ENCODE measurements at places on chromosomes 13 and 19.

DNA sequence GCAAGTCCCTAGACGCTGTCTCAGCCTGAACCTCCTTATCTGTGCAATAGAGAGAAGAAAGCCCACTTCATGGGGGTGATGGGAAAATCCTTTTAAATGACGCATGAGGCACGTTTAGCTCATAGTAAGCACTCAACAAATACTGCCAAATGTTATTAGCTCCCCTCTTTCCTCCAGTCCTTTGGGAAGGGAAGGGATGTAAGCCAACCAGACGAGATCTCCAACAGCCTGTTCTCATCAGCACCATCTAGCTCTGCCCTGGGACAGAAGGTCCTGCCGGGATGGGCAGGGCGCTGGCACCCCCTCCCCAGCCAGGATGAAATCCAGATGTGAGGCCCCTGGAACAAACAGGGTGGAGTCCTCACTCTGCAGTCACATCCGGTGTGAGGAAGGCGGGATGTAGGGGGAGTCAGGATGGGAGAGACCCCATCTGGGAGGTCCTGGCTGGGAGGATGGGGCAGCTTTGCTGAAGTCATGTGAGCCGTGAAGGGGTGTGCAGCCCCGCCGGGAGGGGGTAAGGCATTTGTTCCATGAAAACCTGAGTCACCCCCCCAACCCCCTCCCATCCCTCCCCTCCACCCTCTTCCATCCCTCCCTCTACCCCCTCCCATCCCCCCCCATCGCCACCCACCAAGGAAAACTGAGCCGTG lies 4.6 kb downstream of the S1PR2 start:
- DNase-seq, result no peak

DNA sequence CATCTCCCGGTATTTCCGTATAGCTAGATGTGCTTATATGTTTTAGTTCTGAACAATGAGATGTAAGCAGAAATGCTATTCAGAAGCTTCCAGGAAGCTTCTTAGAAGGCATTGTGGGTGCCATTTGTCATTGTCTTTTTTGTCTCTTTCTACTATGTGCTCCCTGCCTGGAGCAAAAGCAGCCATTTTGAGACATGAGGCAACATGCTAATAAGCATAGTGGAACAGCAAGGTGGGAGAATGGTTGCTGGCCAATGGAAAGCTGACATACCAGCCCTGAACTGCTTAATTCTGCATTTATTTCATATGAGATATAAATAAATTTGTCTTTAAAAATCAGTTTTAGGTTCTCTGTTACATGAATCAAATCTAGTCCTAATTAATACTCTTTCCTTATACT lies 299.7 kb downstream of the LMO7 start:
- no peak for DNase-seq

GRCh38 chr13:72740015-72740414 lies 12.3 kb downstream of the BORA start:
- DNase-seq, result no peak

GRCh38 chr13:80400865-80401426 lies 60.0 kb upstream of the SPRY2 start:
- DNase-seq, result no peak

- peak; percentile 44 for DNase-seq
These were observed 685 bp downstream of the TCF3 start for GRCh38 chr19:1651568-1652291.

DNA sequence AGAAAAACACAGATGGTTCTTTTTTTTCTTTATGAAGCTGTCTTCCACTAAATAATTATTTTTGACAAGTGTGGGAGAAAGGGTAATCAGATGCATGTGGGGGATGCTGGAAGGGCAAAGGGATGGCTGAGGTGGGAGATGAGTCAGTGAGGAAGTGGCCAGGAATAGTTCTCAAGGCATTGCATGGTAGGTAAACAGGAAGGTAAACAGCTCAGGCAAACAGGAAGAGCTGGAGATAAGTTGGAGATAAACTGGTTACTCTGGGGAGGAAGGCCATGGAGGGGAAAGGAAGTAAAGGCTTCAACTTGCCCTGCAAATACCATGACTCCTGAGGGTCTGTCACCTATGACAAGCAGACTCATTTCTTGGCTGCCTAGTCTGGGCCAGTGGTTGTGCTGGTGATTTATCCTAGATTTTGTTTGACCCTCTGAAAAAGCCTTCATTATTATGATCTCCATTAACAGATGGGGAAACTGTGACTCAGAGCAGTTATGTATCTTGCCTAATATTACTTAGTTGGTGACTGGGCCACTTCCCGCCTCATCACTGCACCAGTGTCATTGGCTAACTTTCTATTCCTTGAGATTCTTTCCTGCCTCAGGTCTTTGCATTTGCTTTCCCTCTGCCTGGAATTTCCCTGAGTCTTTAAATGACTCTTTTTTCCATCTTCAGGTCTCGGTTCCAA lies 17.1 kb downstream of the ACTL9 start:
- no peak for DNase-seq

DNA sequence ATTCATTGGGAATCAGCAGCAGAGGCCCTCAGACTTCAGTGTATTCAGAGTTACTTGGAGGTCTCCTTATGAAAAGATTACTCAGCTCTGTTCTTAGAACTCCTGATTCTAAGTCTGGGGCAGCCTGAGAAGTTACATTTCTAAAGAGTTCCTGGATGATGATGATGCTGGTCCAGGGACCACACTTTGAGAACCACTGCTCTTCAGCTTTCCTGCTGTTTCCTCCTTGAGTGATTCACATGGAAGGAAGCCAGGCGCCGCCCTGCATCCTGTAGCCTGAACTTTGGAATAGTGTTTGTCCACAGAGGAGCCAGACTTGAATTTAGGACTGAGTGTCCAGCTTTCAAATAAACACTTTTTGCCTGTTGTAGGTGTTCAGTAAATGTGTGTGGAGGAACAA lies 2.9 kb downstream of the CEBPG start:
- DNase-seq, result no peak

GRCh38 chr13:20270163-20270865 lies 38.2 kb upstream of the GJB6 start:
- DNase-seq, result no peak

- no peak for DNase-seq
These were observed 19.1 kb downstream of the TEX29 start for GRCh38 chr13:111339366-111340143.

- DNase-seq, result no peak
These were observed 12.6 kb upstream of the AXL start for GRCh38 chr19:41206456-41206855.

DNA sequence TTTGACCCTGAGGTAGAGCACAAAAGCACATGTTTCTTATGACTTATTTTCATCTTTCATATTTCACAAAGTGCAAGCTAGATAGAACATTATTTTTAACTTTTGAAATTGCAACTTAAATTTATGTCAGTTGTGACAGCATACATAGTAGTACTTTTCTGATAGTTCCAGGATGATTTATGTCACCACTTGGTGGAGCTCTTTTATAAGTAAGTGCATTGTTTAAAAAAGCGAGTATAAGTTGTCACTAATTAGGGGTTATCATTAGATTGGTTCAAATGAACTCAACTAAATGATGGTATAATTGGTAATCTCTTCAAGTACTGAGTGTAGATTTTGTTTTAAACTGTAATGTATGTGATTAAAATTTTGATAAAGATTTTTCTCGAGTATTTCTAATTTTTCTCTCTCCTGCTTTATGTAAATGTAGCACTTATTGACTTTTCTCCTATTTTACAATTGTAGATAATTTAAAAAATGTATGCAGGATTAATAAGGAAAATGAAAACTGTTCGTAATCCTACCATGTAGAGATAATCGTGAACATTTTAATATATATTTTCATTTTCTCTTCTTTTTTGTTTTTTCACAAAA lies 31.1 kb downstream of the RB1 start:
- peak; percentile 69 for DNase-seq

- peak; percentile 19 for DNase-seq
These were observed 21.6 kb downstream of the VASP start for GRCh38 chr19:45528744-45529419.

- no peak for DNase-seq
These were observed 19.5 kb downstream of the CAPS start for GRCh38 chr19:5933391-5934068.

DNA sequence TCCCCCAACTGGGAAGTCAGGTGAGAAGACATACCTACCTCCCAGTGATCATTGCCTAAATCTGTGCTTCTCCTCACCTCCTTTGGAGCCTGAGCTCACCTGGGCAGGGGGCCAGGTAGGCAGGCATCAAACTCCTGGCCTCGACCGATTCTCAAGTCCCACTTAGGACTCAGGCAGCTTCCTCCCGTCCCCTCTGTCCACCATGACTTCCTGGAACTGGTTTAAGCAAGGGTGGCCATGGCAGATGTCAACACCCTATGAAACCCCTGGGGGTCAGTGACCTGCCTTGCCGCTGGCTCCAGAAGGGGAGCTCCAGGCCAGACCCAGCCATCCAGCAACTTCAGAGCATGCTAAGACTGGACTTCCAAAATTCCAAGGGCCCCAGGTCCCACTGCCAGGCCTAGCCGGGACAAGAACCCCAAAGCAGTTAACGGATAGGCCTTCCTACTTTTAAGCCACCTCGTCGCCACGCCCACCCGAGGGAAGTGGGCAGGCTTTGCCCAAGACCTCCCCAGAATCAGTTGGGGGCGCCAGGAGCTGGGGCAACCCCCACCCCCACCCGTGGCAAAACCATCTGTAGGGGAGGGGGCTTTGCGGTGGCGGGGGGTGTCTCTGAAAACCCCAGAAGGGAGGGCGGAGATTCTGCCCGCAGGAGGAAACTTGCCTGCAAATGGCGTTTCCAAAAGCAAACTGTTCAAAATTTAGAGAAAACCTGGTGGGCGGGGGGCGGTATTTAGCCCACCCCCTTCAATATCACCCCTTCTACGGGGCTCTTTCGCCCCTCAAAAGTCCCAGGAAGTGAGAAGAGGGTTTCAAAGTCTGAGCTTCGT lies 657 bp downstream of the PLIN3 start:
- DNase-seq, result peak; percentile 62

- DNase-seq, result no peak
These were observed 235.5 kb downstream of the PCDH9 start for GRCh38 chr13:66994517-66995202.

- DNase-seq, result no peak
These were observed 17.9 kb downstream of the MLLT1 start for GRCh38 chr19:6261883-6262282.

- DNase-seq, result no peak
These were observed 48.6 kb upstream of the ARHGEF7 start for GRCh38 chr13:111066544-111066943.

GRCh38 chr19:567296-567900 lies 5.0 kb upstream of the BSG start:
- no peak for DNase-seq

DNA sequence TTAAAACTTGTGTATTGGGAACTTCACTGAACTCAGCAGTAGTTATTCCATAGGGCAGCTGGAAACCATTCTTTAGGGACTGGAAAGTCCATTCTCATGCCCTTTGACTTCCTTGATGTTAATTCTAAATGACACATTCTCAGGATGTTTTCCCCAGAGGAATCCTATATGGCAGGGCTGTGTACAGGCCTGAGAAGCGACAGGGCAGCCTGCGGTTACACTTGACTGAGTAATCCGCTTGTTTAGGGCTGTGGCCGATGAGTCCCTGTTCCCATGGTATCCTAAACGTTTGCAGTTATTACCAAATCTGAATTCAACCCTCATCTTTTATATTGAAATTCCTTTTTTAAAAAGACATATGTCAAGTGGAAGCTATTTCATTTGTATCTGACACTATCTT lies 83.5 kb downstream of the COL4A2 start:
- DNase-seq, result no peak

- DNase-seq, result no peak
These were observed 165.1 kb downstream of the PDS5B start for GRCh38 chr13:32751340-32751739.

DNA sequence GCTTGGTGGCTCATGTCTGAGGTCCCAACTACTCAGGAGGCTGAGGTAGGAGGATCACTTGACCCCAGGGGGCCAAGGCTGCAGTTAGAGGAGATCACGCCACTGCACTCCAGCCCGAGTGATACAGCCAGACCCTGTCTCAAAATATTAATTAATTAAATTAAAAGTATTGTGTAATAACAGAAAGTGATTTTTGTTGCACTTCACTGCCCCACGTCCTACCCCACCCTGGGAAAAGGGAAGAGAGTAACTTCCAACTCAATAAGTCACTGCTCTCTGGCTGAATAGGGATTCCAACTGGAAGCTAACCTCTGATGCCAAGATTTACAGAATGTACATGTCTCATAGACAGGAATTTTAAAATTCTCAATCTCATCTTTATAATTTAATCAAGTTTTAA lies 47.2 kb downstream of the ZNF611 start:
- DNase-seq, result no peak

DNA sequence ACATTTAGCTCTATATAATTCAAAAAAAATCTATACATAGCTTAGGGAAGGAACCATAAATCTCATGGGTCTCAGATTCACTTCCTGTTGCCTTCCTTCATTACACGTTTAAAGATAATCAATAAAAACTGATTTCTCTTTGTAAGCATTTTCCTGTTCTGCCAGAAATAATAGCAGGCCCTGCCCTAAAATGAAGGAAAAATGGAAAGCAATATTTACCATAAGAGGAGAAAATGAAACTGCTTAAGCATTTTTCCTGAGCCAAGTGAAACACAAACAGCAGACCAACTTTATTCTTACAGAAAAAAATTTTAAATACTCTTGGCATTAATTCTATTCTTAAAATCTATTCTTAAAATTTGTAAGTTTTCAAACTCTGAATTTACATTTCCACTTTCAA lies 4.0 kb downstream of the LHFPL6 start:
- DNase-seq, result no peak

- DNase-seq, result no peak
These were observed 1095.8 kb downstream of the UQCRFS1 start for GRCh38 chr19:28117143-28117542.

DNA sequence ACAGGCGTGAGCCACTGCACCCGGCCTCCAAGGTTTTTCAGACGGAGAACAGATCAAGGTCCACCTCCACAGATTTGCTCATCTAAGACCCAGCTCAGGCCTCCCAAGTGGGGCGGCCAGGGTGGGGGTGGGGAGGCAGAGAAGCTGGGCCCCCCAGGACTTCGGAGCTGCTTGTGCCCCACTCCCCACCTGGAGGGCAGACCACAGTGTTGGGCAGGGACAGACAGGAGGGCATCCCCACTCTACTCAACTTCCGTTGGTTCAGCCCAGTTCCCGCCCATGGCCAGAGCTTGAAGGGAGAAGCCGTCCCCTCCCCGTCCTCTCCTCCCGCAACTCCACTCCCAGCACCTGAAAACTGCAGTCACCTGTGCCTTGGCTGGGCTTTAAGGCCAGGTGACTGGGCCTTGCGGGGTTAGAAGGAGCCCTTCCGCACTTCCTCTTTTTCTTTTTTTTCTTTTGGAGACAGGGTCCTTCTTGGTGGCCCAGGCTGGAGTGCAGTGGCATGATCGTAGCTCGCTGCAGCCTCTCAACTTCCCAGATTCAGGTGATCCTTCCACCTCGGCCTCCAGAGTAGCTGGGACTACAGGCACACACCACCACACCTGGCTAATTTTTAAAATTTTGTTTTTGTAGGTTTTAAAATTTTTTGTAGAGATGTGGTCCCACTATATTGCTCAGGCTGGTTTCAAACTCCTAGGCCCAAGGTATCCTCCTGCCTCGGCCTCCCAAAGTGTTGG lies 734 bp upstream of the LRRC8E start:
- no peak for DNase-seq

GRCh38 chr19:29683009-29683408 lies 17.7 kb downstream of the PLEKHF1 start:
- DNase-seq, result no peak

Data from CD4-positive, alpha-beta T cell treated with Interleukin-12 subunit alpha and Interleukin-12 subunit beta, for 1 hour (primary cell).